Vagina (tissue), 2 donors: ENCODE measurements at places on chromosomes 6 and 20.

DNA sequence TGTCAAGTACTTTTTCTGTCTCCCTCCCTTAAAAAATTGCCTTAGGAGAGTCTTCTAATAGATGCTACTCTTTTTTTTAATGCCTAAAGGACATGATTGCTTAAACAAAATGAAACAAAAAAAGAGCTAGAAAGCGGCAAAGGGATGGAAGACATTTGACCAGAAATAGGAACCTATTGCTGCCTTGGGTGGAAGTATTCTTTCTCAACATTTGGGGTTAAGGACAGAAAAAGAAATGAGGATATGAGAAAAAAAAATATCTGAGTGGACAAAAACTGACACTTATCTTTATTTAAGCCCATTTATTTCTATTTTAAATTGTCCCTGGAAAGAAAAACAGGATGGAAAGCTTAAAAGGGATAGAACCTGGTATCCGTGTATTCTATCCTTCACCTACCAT, 664.9 kb upstream of the CITED2 start:
- DNase-seq = no peak

DNA sequence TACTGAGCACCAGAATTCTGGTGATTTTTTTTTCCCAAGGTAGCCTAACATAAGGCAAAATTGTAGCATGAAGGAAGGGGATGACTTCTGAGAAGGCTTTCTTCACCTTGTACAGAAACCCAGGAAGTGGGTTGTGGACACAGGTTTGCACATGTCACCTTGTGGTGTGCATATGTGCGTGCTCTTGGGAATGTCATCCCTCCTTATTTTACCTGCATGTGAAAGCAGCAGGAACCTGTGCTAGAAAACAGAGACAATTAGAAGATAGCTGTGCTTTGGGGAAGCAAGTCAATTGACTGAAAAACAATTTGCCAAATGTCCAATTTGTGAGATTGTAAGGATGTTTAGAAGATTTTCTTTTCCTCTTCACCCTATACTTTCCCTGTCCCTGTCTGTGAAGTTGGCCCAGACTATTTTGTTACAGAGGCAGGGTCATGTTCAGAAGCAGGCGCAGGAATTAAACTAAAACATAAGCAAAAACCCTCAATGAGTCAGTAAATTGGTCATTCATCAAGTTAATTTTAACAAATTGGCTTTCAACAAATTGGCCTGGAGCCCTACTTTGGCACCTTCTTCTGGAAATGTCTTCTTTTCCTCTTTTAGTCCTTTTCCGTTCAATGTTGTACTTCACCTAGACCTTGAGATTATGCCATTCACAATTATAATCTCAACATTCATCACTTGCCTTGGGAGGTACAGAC, 261.2 kb downstream of the ADGB start:
- DNase-seq = no peak

- no peak for DNase-seq
Measured at GRCh38 chr6:41247882-41248705, 19.9 kb downstream of the TREML4 start.

DNA sequence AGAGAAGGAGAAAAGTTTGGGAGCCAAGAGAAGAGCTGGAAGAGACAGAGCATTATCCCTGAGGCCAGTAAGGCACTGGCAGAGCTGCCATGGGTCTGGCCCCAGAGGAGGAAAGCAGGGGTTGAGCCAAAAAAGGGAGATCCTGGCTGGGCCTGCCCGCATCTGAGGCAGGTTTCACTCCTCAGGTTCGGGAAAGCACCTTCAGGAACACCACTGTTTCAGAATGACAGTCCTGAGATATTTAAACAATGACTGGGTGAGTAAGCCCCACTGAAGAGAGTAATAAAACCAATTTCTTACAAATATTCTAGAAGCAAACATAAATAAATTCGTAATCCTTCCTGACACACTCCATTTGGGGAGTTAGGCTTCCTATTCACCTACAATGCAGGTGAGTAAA, 152.2 kb downstream of the BACH2 start:
- DNase-seq = no peak

GRCh38 chr6:16670183-16670582, 91.1 kb downstream of the ATXN1 start:
- no peak for DNase-seq
